ENCODE measurements at places on chromosomes 3 and 15. TPM values are rescaled to one million over a fixed set of nuclear protein-coding genes. Genes with fewer than 3 reads are reported as not detected.

DNA sequence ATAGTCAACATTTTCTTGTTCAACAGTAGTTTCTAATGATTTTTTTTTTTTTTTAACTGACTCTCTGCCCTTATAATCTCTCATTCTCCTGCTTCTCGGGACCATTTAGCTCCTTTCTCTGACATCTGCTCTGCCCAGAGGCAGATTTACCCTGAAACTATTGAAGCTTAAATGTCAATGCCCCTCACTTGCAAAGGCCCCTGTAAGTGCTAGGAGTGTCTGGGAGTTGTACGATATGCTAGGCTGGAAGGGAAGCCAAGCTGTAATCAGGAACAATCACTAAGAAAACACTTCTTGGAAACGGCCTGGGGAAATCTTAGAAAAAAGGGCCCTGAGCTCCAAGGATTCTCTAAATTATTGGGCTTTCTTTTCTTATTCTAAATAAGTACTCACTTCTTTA lies 5.8 kb upstream of the PLOD2 start:
- DNase-seq: no peak

DNA sequence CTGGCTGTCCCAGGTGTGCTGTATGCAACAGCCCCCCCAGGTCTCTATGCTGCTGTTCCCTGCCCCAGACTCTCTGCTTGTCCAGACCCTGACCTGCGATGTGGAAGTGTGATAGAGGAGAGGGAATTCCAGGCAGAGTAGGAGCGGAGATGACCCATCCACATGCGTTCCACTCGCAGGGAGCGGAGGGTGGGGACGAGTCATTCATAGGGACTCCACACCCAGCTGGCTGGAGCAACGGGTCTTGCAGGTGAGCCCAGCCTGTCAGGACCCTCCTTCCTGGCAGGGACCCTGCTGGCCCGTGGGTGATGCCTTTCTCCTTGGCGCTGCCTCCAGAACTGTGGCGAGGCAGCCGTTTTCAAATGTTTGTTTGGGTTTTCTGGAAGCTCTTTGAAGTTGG lies 58.8 kb downstream of the CEMIP start:
- DNase-seq: no peak

DNA sequence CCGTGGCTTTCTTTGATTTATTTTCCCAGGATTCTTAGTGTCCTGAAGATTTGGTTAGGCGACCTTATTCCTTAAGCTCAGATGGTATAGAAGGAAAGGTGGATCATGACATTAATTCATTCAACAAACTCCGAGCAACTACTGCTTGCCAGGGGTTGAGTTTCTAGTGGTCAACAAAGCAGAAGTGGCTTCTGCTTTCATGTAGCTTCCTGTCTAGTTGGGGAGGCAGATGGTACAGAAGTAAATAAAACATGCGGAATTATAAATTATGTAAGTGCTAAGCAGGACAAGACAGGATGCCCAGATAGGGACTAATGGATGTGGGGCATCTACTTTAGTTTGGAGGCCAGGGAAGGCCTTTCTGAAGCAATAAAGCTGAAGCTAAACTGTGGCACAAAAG lies 15.6 kb downstream of the EEFSEC start:
- DNase-seq: no peak

The LOXL1 gene
- polyA plus RNA-seq: 2.2 TPM

The SAMMSON gene
- not detected for polyA plus RNA-seq

All from small intestine (tissue), 16 donors.